ENCODE measurements at places on chromosomes 1 and 21.
A peak's percentile ranks its signal among the peaks of the same experiment; 100 is the strongest.

- no peak for DNase-seq
Measured at GRCh38 chr1:243716906-243717305, 133.1 kb downstream of the AKT3 start.

DNA sequence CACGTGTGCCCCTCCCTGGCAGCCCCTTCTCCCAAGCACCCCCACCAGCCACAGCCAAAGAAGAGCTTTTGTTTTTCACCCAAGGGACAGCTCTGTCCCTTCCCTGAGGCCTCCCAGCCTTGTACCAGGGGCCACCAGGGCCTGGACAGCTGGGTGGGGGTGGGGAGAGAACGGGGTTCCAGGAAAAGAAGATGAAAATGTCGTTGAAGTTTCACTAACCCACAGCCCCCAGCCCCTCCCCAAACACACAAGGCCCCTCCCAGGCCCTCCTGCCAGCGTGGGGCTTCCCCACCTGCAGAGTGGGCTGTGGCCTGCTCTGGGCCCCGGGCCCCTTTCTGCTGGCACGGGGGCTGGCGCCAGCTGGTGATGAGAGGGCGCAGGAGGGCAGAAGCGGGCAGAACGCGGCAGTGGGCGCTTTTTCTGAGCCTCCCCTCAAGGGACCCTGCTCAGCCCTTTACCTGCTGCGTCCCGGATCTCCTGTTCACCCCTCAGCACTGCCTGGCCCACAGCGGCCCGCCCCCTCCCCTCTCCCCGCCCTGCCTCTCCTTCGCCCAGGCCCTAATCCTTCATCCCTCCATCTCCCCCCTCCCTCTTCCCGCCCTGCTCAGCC lies 5.5 kb upstream of the ANKRD65 start:
- no peak for DNase-seq

GRCh38 chr21:29308456-29308783 lies 9.7 kb downstream of the BACH1 start:
- DNase-seq: no peak

DNA sequence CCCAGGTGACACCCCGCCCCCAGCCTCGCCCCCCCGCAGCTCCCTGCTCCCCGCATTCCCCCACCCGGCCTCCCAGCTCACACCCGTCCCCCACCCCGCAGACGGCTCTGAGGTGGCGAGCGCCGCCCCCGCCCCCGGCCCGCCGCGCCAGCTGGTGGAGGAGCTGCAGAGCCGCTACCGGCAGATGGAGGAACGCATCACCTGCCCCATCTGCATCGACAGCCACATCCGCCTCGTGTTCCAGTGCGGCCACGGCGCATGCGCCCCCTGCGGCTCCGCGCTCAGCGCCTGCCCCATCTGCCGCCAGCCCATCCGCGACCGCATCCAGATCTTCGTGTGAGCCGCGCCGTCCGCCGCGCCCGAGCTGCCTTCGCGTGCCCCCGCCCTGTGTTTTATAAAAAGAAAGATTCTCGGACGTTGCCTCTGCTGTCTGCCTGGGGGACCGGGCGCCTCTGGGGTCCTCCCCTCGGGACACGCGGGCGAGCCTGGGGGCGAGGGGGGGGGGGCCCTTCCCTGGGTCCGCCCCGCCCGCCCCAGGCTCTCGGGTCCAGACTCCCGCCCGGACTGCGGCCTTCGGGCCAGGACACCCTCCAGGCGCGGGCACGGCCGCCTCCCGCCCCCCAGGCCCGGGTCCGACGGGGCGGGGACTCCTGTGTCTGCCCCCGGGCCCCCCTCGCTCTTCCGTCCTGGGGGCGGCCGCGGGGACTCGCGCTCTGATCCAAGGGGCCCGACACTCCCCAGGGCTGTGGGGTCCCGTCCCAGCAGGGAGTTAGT lies 1.6 kb upstream of the MMP23B start:
- peak; percentile 46 for DNase-seq

DNA sequence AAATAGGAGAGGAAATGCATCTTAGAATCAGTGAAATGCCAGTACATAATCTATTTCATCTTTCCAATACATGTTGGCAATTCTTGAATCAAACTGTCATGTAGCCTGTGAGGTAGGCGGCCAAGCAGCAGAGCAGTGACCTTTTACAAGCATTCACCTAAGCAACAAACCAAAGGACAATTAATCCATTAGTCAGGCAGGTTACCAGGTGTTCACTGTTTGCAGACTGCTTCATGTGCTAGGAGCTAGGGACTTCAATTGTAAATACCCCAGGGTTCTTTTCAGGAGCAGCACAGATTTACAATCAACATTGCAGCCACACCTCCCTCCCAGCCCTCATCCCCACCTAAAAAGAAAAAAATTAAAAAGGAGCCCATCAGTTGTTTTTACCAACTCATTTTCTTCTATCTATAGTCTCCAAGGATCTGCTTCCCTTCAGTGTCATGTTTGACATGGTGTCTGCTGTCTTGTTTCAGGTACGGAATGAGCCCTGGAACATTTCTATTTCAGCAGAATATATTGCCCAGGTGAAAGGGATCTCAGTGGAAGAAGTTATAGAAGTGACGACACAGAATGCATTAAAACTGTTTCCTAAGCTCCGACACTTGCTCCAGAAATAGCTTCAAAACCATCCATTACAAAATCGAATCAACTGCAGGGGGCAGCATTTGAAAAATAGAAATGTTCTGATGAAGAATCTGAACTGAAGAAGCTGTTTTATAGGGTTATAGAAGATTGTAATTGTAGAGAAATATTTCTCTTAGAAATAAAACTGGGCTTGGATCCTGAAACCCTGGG lies 23.0 kb downstream of the TATDN3 start:
- DNase-seq: no peak

DNA sequence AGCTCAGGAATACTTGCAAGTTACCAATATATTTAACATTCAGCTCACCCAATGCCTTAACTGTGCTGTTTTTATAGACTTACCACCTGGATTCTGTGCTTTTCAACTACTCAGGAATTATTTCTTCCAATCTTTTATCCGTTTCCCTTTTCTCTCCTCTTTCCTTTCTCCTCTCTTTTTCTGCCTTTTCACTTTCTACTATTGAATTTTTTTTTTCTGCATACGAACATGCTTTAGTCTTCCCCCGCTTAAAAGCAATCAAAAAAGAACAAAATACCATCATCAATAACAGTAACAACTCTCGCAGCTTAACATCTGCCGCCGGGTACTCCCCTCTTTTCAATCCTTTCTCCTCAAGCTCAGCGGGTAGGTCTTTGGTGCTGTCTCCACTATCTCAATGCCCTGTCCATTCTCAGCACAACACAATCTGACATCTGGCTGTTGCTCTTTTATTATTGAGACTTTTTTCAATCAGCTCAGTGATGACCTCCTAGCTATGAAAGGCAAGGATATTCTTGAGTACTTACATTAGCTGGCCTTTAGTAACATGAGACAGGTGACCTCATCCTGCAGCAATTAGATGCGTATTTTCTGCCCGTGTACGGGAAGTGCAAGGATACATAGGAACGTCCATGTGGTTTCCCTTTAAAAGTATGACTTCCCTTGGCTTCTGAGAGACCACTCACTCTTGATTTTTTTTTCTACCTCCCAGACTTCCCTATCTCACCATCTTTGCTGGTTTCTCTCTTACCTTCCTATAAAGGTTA lies 40.2 kb upstream of the SIPA1L2 start:
- no peak for DNase-seq

GRCh38 chr21:32377991-32378390 lies 14.8 kb downstream of the URB1 start:
- DNase-seq: no peak

GRCh38 chr1:237139732-237140131 lies 97.7 kb downstream of the RYR2 start:
- DNase-seq: no peak

- peak; percentile 99 for DNase-seq
Measured at GRCh38 chr1:31376375-31377134, 3.7 kb upstream of the FABP3 start.

DNA sequence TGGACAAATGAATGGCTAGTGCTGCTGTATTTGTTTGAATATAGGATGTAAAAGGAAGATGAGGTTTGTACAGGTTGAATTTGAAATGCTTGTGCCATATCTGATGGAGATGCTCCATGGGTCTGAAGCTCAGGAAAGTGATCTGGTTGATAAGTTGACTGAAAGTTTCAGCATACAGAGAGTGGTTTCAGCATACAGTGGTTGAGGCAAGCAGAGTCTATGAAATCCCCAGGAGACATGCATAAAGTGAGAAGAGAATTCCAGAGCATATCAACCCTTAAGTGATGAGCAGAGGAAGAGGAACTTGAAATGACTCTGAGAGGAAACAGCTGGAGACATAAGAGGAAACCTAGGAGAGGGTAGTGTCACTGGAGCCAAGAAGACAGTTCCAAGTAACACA lies 21.7 kb downstream of the TCHHL1 start:
- no peak for DNase-seq

GRCh38 chr1:178649582-178650350 lies 75.3 kb upstream of the RALGPS2 start:
- DNase-seq: no peak

- no peak for DNase-seq
Measured at GRCh38 chr1:177596485-177596884, 373.4 kb downstream of the SEC16B start.

DNA sequence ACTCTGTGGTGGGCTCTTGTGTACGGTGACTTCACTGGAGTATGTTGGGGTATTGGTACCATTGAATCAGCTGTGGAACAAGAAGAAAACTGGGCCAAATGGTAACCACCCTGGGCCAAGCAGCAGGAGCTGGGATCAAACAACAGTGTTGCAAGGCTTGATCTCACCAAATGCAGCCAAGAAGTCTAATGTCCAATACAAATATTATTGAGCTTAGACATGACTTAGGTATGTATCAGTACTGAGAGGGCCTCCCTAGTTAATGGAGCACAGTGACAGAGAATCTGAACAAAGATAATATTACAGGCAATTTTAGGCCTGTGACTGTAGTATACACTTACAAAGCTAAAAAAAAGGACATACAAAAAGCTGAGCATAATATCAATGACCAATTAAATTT lies 604.8 kb downstream of the PLA2G4A start:
- no peak for DNase-seq

DNA sequence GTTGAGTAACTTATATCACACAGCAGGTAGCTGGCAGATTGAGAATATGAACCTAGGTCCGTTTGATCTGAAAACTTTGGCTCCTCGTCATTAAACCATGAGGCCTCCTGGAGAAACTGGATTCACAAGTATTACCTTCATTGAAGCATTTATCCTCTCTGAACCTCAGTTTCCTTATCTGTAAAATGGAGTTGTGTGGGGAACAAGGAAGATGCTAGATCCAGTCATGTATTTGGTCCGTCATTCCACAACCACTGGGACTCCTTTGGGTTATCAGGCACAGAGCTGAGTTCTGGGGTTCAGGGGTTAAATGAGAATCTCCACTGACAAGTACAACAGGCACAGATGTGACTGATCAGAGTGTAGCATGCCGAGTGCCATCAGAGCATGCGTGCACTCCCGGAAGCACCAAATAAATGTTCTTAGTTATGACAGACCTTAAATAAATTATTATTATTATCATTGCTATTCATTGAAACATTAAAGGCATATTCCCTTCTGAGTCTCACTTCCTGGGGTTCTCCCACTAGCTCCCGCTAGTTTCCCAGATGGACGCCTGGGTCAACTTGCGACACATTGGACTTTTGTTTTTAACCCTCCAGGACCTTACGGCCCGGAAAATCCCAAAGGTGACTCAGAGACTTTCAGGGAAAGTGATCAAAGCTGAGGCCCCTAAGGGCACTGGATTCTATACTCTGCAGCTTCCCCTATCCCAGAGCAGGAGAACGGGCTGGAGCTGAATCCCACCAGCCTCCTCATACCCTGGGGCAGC lies 130.6 kb downstream of the PLPP3 start:
- no peak for DNase-seq

DNA sequence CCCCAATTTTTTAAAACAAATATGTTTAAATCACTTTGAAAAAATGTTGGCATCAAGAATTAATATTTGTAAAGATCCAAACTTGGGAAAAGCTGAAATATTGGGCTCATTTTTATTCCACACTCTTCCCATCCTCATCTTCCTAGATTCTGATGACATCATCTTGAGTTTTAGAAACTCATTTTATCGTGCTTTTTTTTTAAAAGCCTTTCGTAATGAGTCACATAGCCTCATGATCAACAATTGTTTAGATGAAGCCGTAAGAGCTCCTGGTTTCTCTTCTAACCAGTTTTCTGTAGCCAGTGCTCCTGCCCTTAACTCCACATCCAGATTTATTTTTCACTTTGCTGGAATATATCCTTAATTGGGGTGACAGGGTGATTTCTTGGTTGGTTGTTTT lies 78.6 kb downstream of the POFUT2 start:
- peak; percentile 21 for DNase-seq

DNA sequence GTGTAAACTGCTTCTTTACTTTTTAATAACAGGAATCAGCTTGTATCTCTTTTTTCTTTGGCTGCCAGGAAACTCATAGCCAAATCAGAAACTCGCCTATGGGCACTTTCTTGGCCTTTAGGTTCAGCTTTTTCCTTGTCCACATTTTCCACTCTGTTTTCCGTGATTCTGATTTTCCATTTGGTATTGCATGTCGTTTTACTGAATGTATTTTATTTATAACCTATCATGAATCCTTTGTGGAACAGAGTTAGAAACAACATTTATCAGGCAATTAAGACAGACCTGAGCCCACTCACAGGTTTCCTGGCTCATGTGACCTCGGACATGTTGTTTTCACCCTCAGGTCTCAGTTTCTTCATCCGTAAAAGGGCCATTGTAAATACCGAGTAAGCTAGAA lies 5.3 kb upstream of the ECE1 start:
- no peak for DNase-seq
